ENCODE measurements at places on chromosomes 4 and X.

DNA sequence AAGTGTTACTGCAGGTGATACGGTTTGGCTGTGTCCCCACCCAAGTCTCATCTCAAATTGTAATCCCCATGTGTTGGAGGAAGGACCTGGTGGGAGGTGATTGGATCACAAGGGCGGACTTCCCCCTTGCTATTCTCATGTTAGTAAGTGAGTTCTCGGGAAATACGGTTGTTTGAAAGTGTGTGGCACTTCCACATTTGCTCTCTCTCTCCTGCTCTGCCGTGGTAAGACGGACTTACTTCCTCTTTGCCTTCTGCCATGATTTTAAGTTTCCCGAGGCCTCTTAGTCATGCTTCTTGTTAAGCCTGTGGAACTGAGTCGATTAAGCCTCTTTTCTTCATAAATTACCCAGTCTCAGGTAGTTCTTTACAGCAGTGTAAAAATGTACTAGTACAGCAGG, 65.2 kb upstream of the SLC7A11 start:
- DNase-seq, result no peak

- no peak for DNase-seq
These were observed 179.5 kb downstream of the CEP135 start for GRCh38 chr4:56128213-56128612.

- DNase-seq, result no peak
These were observed 52.6 kb upstream of the NAP1L2 start for GRCh38 chrX:73267206-73267605.

DNA sequence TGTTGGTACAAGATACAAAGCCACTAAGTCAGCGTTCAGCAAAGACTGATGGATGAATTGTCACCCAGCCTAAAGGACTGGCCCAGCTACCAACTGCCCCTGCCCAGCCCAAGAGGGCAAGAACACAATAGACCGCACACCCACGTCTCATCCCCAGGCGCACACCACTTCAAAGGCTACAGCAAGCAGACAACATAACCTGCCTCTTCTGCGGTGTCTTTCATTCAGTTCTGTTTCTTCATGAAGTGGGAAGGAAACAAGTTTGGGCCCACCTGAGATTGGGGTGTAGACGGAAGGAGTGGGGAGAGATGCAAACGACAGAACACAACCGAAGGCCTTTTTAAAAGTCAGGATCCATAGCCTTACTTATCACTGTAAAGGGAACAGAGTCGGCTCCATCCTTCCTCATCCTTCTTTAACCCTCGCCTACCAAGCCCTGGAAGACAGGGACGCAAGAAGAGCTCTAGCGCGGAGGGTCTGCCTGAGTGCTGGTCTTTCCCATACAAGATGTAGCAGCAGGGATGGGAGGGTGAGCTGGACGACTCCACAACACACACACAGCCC, 691 bp downstream of the SCARB2 start:
- DNase-seq, result peak; percentile 23

GRCh38 chr4:73005514-73005913, 64.0 kb downstream of the COX18 start:
- DNase-seq, result no peak

- DNase-seq, result no peak
These were observed 17.3 kb upstream of the F11 start for GRCh38 chr4:186248643-186249042.

GRCh38 chr4:147173322-147173721, 227.7 kb upstream of the TTC29 start:
- DNase-seq, result no peak

GRCh38 chrX:39551762-39552161, 546.0 kb downstream of the BCOR start:
- DNase-seq, result peak; percentile 20

GRCh38 chr4:71009890-71010588, 16.6 kb downstream of the DCK start:
- DNase-seq, result peak; percentile 14

Measured in activated CD4-positive, alpha-beta T cell treated with anti-CD3 and anti-CD28 coated beads, Interleukin-10, Interleukin-2, amounts not matched to agents 100 ng/mL and 50 ng/mL, durations not matched to agents 16 hours and 8 hours (primary cell).